ENCODE measurements at places on chromosomes 6 and 20.

DNA sequence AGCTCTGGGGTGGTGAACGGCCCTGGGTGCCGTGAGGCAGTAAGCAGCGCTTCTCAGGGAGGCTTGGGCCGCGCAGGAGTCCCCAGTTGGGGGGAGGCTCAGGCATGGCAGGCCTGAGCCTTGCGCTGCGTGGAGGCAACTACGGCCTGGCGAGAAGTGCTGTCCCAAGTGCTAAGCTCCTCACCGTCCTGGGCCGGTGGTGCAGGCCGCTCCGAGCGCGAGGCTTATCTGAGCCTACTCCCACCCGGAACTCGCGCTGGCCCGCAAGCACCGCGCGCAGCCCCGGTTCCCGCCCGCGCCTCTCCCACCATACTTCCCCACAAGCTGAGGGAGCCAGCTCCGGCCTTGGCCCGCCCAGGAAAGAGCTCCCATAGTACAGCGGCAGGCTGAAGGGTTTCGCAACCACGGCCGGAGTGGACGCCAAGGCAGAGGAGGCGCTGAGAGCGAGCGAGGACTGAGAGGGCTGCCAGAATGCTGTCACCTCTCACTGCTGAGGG, 1.8 kb upstream of the WRNIP1 start:
- DNase-seq: no peak

GRCh38 chr6:111837641-111838500, 35.4 kb downstream of the FYN start:
- no peak for DNase-seq

GRCh38 chr6:143015300-143015706, 45.4 kb upstream of the AIG1 start:
- DNase-seq: no peak

DNA sequence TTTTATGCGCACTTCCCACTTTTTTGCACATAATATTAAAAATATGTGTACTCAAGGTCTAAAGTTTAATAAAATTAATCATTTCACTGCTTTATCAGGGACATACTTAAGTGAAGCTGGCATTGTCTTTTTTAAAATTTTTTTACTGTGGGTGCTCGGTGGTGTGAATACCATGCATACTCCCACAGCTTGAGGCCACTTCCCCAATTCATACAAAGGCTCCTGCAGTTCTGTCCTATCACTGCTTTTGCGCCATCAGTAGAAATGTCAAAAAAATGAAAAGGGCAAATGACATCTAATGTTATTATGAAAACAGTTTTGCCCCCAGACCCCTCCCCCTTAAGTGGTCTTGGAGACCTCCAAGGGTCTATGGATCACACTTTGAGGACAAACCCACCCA, 464.1 kb upstream of the ARID1B start:
- DNase-seq: no peak

DNA sequence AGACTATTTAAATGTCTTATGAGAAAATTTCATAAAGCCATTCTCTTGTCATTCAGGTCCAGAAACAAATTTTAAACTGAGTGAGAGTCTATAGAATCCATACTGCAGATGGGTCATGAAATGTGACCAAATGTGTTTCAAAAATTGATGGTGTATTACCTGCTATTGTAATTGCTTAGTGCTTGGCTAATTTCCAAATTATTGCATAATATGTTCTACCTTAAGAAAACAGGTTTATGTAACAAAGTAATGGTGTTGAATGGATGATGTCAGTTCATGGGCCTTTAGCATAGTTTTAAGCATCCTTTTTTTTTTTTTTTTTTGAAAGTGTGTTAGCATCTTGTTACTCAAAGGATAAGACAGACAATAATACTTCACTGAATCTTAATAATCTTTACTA, 5.0 kb downstream of the MARCKS start:
- DNase-seq: no peak

DNA sequence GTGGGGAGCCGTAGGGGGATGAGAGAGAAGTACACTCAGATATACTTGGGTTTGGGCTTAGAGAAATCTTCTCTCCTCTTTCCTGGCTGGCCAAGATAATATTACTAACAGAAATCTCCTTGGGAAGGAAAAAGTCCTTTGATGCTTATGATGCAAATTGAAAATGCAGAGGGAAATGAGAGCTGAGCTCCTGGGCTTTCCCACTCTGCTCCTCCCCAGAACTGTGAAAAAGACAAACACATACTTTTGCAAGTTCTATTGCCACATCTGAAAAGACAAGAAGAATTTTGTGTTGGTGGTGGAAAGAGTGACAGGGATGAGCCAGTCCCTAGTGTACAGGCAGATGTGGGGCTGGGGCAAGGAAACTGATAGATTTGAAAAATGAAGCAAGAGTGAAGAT, 185.9 kb downstream of the ANKRD60 start:
- no peak for DNase-seq

Data from GM04503 (cell line).